ENCODE measurements at places on chromosomes 1 and 21.

DNA sequence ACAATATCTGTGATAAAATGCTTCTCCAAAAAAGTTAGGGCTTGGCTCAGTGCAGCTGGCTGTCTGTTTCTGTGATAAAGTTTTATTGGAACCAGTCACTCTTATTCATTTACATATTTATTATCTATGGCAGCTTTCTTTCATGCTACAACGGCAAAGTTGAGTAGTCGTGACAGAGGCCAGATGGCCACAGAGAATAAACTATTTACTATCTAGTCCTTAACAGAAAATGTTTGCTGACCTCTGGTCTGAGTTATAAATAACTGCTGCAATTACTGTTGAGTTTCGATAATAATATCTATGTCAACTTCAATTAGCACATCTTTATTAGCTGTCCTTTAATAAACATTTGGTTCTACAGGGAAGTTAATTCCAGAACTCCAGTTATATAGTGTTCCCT lies 180.2 kb upstream of the RUNX1 start:
- DNase-seq, result no peak

GRCh38 chr21:39175154-39175553 lies 8.1 kb downstream of the PSMG1 start:
- DNase-seq, result no peak

DNA sequence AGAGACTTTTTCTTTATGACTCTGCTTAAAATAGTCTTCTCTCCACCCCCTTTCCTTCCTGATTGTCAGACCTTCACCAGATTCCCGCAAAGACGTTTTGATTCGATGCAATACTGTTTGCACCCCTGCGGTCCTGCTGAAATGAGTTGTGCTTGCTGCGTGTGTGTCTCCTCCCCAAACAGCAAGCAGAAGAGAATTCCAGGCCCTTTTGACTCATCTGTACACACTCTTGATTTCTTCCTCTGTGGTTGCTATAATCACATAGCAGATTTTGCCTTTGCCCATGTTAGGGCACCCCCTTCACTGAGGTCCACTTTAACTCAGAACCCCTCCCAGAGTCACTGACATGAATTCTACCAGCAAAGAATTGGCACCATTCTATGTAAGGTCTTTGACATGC lies 136.5 kb downstream of the ZZZ3 start:
- DNase-seq, result no peak

DNA sequence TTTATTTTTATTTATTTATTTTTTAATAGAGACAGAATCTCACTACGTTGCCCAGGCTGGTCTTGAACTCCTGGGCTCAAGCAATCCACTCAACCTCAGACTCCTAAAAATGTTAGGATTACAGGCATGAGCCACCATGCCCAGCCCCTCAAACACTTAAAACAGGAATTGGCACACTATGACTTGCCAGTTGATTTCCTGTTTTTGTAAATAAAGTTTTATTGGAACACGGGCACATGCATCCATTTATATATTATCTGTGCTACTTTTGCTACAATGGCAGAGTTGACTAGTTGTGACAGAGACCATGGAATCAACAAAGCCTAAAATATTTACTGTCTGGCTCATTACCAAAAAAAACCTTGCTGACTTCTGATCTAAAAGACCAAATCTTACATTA lies 16.0 kb upstream of the YRDC start:
- DNase-seq, result no peak

DNA sequence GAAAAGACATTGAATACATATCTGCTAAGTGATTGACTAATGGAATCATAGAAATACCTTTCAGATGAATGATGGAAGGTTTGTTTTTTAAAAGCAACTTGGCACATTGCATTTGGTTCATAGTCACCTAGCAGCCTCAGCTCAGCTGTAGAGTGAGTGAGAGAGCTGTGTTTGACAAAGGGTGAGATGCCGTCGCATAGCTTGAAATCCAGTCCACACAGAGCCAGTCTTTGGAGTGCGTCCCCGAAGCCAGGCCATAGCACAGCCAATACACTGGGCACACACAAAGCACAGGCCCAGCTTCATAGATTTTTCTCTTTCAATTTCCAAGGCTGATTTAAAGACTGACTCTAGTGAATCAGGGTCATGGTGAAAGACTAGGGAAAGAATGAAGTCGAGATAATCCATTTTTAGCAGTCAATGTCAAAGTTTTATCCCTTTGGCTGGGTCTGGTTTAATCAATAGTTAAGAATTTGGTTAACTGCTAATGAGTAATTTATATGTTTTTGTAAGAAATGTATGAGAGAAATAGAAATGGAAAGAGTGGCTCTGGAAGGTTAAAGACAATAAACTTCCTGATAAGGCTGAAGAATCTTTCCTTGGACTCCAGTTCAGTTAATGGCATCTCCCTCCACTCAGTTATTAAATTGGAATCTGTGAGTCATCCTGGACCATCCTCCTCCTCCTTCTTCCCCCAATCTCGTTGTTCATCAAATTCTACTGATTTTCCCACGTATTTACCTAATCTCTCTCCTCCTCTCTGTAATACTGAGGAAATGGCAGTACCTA lies 101.2 kb upstream of the IRF2BP2 start:
- no peak for DNase-seq

DNA sequence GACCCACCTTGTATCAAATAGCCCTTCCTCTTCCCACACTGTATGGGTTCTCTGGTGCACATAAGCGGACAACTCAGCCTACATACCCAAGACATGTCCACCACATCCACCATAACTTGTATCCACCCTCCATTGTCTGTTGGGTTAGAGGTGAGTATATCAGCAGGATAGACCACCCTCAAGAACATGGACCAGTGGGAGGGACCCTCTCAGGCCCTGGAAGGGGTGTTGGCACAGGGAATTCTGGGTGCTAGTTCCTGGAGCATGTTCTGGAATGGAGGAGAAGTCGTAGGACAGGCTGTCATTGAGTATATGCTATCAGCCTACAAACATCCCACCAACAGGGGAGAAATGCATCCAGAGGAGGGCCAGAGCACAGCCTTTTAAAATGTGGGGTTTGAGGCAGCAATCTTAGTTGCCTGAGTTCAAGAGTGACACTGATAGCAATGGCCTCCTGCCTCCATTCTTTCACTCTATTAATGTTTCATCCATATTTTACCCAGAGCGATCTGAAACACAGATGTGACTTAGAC lies 7.5 kb downstream of the CD55 start:
- DNase-seq, result no peak

GRCh38 chr1:200351826-200352549 lies 57.8 kb downstream of the ZNF281 start:
- DNase-seq, result peak; percentile 18

- DNase-seq, result no peak
These were observed 796.3 kb downstream of the BRINP3 start for GRCh38 chr1:189681252-189681919.

- no peak for DNase-seq
These were observed 603.3 kb downstream of the PTPRC start for GRCh38 chr1:199242147-199242546.

- DNase-seq, result no peak
These were observed 33.7 kb downstream of the ZYG11B start for GRCh38 chr1:52759908-52760307.

GRCh38 chr1:27960762-27961645 lies 1.2 kb downstream of the XKR8 start:
- no peak for DNase-seq

- no peak for DNase-seq
These were observed 24.3 kb upstream of the DISP1 start for GRCh38 chr1:222790520-222790919.

DNA sequence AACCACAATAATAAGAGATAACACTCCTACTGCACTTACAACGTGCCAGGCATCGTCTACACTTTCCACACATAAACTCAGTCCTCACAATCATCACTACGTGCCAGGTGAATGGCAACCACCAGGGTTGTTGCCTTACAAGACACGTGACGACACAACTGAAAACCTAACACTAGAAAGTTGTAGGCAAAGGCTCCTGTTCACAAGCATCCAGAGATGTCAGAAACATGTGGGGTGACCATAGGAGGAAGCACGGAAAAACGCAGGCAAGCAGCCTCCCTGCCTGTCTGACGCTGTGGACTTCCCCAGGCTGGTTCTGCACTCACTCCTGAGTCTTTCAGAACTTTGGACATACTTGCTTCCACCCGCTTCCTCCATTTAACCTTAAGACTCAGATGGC lies 7.0 kb downstream of the CAPZB start:
- no peak for DNase-seq
